ENCODE measurements at places on chromosomes 7 and 10. TPM values are rescaled to one million over a fixed set of nuclear protein-coding genes. Genes with fewer than 3 reads are reported as not detected.
A peak's percentile ranks its signal among the peaks of the same experiment; 100 is the strongest.

- DNase-seq, result no peak
Observed at GRCh38 chr10:22429981-22430421, 84.7 kb downstream of the SPAG6 start.

DNA sequence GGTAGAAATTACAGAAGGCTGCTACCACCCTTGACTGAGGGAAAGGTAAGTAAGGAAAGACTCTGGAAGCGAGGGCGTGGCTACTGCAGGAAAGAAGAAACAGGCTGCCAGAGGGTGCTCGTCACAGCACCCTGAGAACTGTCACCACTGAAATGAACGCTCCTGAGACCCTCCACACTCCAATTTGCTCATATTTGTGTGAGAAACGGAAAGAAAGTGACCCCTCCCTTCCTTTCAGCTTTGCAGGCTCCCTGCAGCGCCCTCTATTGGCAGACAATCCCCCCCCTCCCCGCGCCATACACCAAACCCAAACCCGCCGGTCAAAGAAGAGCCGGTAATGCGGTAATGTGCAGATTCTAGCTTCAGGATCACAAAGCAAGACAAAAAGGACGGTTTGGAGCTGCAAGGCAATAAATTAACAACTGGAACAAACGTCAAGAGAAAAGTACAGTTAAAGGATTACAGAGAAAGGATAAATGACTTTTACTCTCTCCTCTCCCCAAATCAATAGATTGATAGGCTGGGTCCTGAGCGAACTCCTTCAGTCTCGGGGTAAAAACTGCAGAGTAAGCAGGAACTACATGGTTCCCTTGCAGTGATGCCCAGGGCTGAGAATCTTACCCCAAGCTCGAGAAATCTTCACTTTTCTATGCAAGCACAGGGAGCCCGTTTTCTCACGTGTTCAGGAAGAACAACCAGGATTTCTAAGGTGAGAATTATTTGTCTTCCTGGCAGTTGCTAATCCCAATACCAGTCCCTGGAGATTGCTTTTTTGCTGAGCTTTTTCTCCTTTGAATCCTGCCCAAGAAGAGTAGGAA, 47.6 kb downstream of the STEAP1B start:
- peak; percentile 58 for DNase-seq

- DNase-seq, result no peak
Observed at GRCh38 chr10:125548878-125549277, 134.1 kb downstream of the TEX36 start.

- no peak for DNase-seq
Observed at GRCh38 chr10:29434111-29434510, 145.2 kb downstream of the LYZL1 start.

DNA sequence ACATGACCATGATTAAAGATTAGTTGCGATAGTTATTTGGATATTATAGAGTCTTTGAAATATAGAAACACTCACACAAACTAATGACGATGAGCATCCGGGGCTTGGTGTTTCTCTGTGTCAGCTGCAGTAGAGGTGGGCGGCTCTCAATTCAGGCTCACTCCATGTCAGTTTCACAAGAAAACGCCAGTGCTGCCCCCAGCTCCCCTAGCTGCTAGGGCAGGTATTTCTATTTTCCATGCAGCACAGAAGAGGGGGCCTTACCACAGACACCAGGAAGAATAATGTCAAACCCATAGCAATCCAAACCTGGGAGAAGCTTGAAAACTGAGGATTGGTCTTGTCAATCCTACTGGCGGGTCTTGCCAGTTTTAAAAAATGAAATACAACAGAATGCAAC, 197.1 kb downstream of the PHTF2 start:
- DNase-seq, result no peak

DNA sequence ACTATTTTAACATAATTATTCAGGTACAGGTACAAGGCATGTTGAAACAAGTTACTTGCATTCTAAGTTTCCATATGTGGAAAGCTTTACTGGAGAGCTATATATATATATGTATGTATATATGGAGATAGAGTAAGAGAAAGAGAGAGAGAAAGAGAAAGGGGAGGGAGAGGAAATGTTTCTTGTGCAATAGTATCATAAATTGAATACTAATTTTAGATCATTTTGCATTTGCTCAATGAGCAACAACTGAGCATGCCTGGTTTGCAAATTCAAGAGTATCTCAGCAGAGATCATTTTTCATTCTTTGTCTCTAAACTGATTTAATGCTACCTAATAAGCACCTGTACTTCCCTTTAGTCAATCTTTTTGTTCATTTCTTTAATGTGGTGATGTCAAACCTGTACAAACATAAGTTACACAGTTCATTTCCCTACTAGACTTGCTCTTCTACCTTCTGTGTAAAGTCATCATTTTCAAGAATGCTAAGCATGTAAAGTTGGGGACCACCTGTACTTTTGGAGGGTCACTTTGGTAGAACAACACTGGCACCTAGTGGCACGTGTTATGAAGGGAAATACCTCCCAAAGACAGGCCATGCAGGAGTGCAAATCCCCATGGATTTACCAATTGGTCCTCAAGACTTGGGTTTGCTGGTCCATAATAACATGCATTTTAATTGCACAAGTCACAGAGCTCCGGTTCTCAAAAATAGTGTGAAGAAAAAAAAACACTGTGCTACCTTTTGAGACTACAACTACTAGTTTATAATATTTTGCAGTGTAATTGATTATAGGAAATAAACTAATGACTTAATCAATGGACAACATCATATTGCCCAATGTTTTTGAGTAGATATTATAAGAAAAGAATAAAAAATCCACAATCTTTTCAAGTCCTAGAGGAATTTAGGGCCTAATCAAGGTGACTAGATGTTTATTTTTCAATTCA, 431.2 kb upstream of the IGFBP3 start:
- DNase-seq, result peak; percentile 67

- no peak for DNase-seq
Observed at GRCh38 chr10:84838851-84839250, 510.5 kb downstream of the CCSER2 start.

DNA sequence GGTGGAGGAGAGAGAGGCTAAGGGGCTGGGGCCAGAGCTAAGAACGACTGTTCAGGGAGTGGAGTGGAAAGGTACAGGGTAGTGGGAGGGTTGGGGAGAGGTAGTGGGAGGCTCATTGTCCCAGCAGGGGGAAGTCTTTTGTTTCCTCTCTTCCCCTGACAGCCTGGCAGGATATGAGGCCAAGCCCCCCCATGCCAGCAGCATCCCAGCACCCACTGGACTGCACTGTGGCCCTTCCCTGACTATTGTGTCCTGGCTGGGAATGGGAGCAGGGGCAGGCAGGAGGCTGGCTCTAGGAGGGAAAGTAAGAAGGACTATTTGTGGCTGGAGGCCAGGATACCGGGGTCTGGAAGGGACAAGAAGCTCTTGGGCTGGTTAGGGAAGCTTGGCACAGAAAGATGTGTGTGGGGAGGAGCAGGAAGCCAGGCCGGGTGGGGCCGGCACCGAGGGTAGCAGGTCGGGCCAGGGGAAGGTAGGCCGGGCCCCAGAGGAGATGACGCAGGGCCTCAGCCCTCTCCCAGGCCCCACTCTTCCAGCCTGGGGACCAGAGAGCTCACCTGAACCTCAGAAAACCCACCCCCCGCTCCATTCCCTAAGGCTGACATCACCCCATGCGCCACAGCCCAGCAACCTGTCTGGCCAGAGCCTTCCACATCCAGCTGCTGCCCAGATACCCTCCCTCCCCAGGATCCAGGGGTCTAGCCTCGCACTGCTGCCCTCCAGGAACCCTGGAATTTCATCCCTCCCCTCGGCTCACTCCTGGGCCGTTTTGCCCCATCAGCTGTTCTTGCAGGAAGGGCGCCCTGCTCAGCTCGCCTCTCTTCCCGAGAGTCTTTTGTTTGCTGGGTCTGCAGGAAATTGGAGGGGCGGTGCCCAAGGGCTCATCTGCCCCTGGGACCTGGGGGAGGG, 8.8 kb upstream of the EPHB4 start:
- no peak for DNase-seq

DNA sequence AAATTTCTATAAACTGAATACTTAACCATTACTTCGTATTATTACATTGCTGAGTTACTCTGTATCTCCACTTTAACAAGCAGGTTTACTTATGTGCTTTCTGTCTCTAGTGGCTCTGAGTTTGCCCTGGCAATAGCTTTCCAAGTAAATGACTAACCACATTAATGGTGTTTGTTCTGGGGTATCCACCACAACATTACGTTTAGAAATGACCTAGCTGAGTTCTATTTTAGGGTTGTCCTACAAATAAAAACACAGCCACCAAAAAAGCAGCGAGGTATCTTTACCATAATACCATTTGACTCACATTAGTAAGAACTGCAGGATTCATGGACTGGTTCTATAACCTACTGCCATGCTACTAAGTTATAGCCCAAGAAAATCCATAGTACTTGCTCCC, 83.1 kb downstream of the HIBADH start:
- no peak for DNase-seq

GRCh38 chr10:96473866-96474265, 39.9 kb downstream of the TLL2 start:
- no peak for DNase-seq

GRCh38 chr7:7682861-7683260, 35.5 kb downstream of the RPA3 start:
- no peak for DNase-seq

GRCh38 chr7:152865011-152865410, 105.5 kb downstream of the ACTR3B start:
- DNase-seq, result no peak

DNA sequence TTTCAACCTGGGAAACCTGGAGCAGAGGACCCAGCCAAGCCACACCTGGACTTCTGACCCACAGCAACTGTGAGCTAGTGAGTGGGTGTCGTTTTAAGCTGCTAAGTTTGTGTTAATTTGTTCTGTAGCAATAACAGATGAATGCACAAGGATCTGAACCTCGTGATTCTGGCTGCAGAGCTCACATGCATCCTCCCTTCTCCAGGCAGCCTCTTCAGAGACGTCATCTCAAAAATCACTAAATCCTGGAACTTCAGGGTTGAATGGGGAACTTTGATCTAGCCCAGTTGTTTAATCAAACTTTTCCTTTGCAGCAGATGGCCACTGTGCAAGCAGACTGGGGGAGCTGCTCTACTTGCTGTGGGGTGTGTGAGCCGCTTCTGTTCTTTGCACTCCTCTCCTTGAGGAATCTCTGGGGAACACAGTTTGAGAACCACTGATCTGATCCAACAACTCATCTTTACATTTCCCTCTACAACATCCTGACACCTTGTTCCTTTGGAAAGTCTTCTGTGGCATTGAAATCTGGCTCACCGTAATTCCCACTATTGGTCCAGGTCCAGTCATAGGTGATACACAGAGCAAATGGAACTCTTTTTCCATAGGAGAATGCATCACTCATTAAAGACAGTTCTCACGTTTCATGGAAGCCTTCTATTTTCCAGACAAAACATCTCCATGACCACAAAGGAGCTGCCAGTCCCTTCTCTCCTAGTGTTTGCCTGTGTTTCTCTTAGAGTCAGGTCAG, 90.3 kb downstream of the CHN2 start:
- no peak for DNase-seq

- DNase-seq, result no peak
Observed at GRCh38 chr7:105831302-105831620, 45.1 kb downstream of the ATXN7L1 start.

DNA sequence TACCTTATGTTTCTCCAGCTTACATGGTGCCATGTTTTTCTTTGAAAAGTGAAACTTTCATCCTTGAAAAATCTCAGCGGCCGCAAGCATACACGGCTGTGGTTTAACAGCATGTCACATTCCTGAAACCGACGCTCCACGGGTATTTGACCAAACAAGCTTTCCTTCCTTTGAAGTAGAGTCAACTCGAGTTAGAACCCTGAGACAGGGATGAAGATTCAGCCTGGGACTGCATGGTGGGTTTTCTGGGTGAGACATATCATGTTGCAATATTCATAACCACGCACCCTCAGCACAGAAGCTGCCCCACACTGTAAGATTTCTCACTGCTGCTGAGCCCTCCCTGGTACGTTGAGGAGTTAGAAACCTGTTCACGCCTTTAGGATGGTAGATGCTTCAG, 8.1 kb downstream of the CYP26A1 start:
- no peak for DNase-seq

DNA sequence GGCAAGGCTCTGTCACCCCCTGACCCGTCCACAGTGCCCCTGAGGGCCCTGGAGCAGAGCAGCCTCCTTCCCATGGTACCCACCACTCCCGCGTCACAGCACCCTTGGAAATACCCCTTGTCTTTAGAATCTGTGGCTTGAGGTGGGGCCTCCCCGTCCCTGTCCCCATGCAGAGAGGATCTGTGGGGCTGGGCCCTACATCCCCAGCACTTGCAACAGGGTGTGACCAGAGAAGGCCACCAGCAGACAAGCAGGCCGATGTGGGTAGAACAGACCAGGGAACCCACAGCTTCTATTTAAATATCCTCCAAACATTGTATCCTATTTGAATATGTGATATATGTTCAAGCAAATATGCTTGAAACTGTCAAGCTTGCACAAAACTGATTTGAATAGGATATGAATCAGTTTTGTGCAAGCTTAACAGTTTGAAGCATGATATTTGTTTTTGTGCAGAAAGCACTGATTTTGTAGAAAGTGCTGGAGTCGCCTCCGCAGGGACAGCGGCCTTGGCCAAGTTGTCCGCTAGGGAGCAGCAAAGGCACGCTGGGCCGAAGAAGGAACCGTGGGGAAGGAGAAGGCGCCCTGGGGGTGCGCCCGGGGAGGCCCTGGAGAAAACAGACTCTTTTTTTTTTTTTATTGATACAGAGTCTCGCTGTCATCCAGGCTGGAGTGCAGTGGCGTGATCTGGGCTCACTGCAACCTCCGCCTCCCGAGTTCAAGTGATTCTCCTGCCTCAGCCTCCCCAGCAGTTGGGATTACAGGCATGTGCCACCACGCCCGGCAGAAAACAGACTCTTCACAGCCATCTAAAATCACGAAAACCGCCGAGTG, 2.2 kb downstream of the CFAP46 start:
- DNase-seq, result no peak

DNA sequence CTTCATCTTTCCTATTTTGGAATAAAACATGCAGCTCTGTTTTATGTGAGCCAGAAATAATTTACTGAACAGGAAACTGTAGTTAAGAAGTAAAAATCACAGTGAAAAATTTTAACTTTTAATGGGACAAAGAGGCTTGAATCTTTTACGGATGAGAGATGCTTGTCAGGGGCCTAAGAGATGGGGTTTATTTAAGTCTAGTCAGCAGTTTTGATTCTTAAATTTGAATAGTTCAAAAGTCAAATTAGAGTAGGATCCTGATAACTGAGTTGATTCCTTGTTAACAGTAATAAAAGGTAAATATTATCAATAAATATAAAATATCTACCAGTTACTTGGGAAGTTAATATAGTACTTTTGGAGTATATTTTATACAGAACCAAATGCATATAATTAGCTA, 24.9 kb upstream of the CD36 start:
- DNase-seq, result no peak

- no peak for DNase-seq
Observed at GRCh38 chr7:138746073-138746472, 44.9 kb upstream of the SVOPL start.

GRCh38 chr7:117069379-117069778, 116.1 kb downstream of the ST7 start:
- DNase-seq, result no peak

- DNase-seq, result peak; percentile 2
Observed at GRCh38 chr7:27784399-27785053, 44.6 kb downstream of the TAX1BP1 start.

The NXPH1 gene
- 0.12 TPM for polyA plus RNA-seq

The HOXA11 gene
- polyA plus RNA-seq, result 37.0 TPM

The VPS37D gene
- 17.7 TPM for polyA plus RNA-seq

The LDB3 gene
- polyA plus RNA-seq, result 1.9 TPM

The GPR158 gene
- 0.38 TPM for polyA plus RNA-seq

The WEE2 gene
- polyA plus RNA-seq, result 0.33 TPM
